ENCODE measurements at places on chromosomes 2 and 18. TPM values are rescaled to one million over a fixed set of nuclear protein-coding genes. Genes with fewer than 3 reads are reported as not detected.

Gene LOXHD1
- total RNA-seq, result 0.05 TPM

Gene CRYGD
- total RNA-seq, result not detected

Gene SCYGR4
- total RNA-seq, result not detected

Gene ANKRD30BL
- not detected for total RNA-seq

Gene CYP27C1
- total RNA-seq, result not detected

Gene FTCDNL1
- not detected for total RNA-seq

Gene GPBAR1
- total RNA-seq, result 0.50 TPM

Gene REEP1
- total RNA-seq, result not detected

Gene RNF144A
- total RNA-seq, result 6.9 TPM

Gene ANKRD29
- total RNA-seq, result 0.50 TPM

Gene FBXO36
- total RNA-seq, result 2.6 TPM

Gene LRRC30
- not detected for total RNA-seq
